Renal cortical epithelial cell (primary cell): ENCODE measurements at places on chromosomes 11 and 22. TPM values are rescaled to one million over a fixed set of nuclear protein-coding genes. Genes with fewer than 3 reads are reported as not detected.

- no peak for DNase-seq
Measured at GRCh38 chr11:2442589-2442988, 1.7 kb downstream of the TRPM5 start.

DNA sequence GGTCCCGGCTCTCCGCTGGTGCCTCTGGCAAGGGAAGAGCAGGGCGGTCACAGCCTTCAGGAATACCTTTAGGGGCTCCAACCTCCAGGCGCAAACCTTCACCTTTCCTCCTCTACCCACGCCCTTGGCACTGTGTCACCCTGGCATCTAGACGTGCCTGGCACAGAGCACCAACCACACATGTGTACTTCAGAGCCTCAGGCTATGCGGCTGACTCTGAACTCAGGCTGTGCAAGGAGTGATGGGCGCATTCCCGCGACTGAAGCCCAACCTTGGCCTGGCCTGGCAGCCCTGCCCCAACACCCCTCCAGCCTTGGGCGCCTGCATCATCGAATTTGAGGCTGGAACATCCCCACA lies 11.4 kb downstream of the SCARF2 start:
- DNase-seq, result no peak

DNA sequence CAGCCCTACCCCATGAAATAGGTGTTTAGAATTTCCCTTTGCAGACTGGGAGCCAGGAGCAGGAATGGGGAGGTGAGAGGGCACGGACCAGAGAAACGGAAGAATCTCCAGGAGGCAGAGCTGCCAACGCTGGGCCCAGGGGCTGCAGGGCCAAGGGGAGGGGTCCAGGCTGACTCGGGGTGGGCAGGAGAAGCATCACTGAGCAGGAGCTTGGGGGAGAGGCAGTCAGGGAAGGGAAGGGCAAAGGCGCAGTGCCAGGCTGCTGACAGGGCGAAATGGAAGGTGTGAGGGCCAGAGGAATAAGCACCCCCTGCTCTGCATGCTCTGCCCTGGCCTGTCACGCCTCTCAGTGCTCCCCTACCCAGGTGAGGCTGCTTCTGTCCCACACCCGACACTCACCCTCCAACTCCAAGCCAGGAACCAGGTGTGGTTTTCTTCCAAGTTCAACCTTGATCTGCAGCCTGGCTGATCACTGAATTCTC lies 14.5 kb downstream of the LRRC32 start:
- DNase-seq, result no peak

DNA sequence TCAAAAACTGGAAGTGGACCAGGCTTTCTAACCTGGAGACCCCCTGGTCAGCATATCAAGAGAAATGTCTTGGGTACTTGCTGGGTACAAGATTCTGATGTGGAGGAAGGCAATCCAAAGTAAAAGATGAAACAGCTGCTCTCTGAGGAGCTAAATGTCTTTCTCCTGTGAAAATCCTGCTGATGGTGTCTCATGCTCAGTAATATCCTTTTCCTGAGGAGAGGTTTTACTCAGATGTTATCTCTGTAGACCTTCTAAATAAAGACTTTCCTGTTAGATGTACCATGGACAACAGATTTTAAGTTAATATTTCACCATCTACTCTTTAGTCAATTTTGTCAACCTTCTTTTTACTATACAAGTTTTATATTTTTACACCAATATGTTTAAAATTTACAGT lies 62.9 kb downstream of the FAM83F start:
- DNase-seq, result no peak

DNA sequence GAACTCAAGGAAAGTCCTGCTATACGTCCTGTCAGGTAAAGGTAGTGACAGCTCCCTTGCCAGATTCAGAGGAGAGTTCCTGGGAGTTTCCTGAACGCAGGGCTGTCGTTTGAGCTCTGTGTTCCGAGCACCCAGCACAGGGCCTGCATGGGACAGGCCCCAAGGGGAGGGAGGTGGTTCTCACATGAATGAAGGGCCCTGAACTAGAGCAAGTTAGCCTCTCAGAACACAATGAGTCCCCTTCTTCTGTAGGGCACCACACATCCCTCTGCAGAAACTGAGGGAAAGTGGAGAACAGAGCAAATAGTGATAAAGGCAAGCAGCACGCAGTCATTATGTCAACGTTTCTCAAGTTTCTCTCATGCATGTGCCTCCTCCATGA lies 35.3 kb downstream of the NEU3 start:
- DNase-seq, result no peak

DNA sequence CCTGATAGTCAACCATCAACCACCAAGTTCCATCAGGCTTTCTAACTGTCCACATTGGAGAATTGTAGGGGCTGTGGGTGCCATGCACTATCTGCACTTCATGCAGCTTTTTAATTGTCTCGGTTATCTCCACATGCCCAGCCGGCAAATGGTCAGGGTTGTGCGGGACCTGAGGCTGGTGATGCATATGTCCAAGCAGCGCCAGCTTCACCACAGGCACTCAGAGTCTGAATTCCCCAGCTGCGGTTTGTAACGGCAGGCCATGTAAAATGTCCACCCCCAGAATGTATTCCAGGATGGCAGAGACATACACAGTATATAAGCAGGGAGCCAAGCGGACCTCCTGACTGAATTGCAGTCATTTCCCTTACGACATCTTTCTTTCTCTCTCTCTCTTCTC lies 435.6 kb downstream of the DYNC2H1 start:
- no peak for DNase-seq

The MMP27 gene
- total RNA-seq, result not detected in 2 replicates

The ANO3 gene
- not detected in 2 replicates for total RNA-seq

GRCh38 chr11:90737444-90738050 lies 514.7 kb upstream of the CHORDC1 start:
- DNase-seq, result no peak

The ARHGAP8 gene
- 5.3 and 25.0 TPM in 2 replicates for total RNA-seq

DNA sequence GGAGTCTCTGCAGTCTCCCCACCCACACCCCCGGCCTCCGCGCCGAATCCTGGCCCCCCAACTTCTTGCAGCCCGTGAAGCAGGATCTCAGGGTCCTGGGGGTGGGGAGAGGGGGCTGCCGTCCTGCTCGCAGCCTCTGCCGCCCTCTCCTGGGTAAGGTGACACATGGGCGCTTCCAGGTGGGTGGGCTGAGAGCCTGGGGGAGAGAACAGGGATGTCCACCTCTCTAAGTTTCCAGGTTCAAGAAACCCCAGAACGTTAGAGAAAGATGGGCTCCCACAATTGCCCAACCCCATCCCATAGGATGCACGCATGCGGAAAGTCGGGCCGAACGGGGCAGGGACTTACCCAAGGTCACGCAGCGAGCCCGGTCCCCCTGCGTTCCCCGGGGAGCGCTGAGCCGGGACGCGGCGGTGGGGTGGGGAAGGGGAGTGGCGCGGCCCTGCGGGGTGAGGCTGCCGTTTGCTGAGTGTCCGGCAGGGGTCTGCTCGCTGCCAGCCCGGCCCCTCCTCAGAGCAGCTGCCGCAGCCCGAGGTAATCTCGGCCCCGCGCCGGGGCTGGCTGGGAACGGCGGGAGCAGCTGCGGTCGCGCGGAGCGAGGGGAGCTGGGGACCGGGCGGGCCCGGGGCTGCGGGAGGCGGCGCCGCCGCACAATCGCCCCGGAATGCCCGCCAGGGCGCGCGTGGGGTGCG lies 705 bp upstream of the CAPN1 start:
- peak; percentile 23 for DNase-seq

DNA sequence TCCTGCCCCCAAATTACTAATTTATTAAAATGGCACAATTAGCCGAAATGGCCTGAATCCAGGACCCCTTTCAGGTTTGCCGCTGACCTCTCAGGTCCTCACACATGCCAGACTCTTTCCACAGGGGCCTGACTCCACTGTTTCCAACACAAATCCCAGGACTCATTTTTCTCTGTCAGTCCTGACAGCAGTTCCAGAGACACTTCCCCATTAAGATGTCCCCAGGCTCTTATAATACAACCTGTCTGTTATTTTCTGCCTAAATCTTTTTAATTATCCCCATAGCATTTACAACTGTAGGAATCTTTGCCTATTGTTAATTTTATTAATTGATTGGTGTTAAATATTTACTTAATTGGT lies 9.4 kb upstream of the IGLL5 start:
- DNase-seq, result no peak

GRCh38 chr11:77198440-77198849 lies 70.4 kb downstream of the MYO7A start:
- no peak for DNase-seq

- no peak for DNase-seq
Measured at GRCh38 chr11:128518493-128519207, 68.7 kb downstream of the ETS1 start.

GRCh38 chr22:28398981-28399380 lies 280.7 kb downstream of the TTC28 start:
- no peak for DNase-seq
